Activated CD4-positive, alpha-beta T cell treated with anti-CD3 and anti-CD28 coated beads, Interleukin-2, amount 50 U/mL, for 16 hours (primary cell): ENCODE measurements at places on chromosomes 4 and X.

GRCh38 chr4:4800646-4801408 is 58.6 kb upstream of the MSX1 start:
- DNase-seq, result no peak

DNA sequence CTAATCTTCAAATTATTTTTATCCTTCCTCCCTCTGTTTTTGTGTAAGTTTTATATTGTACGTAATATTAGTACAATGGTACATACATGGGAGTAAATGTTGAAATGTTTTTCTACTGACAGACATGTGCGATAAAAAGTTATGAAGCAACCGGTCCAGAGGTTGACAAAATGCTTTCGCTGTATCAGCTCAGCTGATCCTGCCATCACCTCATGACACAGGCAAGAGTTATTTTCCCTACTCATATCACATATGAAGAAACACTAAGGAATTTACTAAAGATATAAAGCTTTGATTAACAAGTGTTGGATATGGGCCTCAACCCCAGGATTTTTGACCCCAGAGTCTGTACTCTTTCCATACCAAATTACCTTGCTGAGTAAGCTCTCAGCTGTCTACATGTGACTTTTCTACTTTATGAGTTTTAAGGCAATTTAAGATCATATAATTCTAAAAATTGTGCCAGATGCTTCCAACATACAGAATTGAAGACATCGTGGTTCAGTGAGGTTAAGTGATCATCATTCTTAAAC is 50.0 kb downstream of the CLCN5 start:
- DNase-seq, result no peak

DNA sequence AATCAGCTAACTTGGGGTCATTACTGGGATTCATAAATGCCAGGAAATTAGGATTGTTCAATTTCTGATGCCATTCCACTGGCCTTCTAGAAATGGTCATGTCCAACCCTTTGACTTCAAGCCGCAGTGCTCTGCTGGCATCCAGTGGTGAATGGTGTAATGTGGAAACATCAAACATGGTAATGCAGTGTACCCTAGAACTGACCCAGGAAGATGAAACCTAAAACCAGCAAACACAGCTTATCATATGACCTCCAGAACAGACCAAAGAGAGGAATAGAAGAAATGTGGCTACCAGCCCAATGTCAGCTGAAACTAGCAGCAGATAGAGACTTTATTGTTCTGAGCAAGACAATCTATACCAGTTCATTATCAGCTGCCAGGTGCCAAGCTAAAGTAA is 13.8 kb downstream of the CXCL13 start:
- no peak for DNase-seq

DNA sequence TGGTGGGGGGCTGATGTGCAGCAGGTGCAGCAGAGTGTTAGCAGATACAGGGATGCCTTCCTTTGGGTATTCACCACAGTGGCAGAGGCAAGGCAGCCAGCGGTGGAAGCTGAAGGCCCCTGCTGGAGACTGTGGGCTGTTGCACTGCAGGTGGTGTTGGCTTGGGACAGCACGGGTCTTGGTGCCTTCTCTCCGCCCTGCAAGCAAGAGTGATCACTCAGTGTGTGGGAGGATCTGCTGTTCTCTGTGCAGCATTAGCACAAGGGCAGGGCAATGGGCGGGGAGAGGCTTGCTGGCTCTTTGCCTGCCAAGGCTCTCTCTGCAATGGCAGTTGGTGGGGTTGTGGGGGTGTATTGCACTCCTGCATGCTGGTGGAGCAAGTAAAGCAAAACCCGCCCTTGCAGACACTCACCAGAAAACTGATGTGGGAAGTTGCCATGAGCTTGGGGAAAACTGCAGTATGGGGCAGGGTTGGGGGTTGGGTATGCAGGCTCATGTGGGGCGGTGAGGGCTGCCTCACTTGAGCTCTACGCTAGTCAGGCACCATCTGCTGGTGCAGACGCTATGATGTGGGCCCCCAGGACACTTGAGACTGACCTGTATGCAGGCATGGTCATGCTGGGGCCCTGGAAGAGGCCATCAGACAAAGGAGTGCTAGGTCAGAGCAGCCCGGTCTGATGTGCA is 820.8 kb upstream of the GRIA3 start:
- DNase-seq, result no peak

- DNase-seq, result no peak
Measured at GRCh38 chr4:55706541-55706940, 70.4 kb upstream of the NMU start.

- DNase-seq, result no peak
Measured at GRCh38 chr4:147025042-147025441, 79.4 kb upstream of the TTC29 start.

GRCh38 chrX:34144246-34144645 is 12.1 kb upstream of the FAM47A start:
- DNase-seq, result no peak

DNA sequence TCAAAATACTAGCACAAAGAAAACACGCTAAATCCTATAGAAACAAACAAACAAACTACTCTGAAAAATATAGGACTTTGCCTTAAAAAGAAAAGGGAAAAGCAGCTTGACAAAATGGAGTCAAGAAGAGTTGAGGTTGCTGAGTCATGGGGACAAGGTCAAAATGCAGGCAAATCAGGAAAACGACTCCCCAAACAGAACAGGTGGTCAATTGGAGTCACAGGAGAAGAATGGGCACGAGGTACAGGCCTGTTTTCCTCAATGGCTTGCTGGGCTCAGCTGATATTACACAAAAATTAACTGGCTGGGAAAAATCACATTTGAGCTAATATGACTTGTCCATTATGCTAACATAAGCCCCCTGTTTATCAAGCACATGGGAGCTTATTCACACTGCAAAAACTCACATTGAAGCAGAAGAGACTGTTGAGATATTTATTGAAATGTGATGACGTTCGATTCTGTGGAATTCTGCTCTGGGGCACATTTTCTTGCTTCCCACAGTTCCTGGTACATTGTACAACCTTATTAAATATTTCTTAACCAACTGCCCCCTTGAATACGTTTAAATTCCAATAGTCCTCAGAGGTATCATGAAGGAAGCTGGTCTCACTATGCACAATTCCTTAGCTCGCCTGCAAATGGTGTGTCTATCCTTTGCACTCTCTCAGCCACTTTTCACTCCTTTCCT is 1622.1 kb downstream of the STIM2 start:
- no peak for DNase-seq

- no peak for DNase-seq
Measured at GRCh38 chrX:8864161-8864560, 63.0 kb upstream of the FAM9A start.

DNA sequence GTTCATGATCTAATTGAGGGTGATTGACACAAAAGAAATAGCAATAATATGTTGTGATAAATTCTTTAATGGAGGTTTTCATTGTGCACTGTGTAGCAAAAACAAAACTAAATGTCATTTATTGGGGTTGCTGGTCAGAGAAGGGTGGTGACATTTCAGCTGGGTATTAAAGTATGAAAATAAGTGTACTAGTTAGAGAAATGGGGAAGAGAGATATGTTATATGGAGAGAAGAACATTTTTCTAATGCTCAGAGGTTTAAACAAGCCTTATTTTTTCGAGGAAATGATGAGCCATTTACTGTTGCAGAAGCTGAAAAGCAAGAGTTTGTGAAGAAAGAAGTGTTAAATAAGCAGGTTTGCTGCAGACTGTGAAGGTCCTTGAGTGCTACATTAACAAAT is 142.7 kb upstream of the PAQR3 start:
- no peak for DNase-seq

GRCh38 chrX:69025802-69026301 is 139.4 kb downstream of the PJA1 start:
- no peak for DNase-seq

DNA sequence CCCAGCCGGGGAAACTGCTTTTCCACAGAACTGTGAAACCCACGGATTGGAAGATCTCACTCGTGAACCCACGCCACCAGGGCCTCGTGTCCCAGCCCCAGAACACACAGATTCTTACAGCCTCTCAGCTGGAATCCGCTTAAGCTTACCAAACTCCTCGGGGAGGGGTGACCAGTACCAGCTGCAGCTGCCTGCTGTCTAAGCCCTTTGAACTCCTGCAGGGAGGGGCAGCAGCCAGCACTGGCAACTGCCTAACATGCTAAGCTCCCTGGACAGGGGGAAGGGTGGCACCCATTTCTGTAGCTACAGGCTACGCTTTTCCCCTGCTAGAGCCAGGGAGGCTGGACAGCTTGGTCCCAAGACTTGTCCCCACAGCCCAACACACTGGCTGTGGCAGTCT is 38.4 kb downstream of the TBL1X start:
- no peak for DNase-seq

GRCh38 chr4:122889726-122890125 is 32.7 kb downstream of the NUDT6 start:
- DNase-seq, result no peak

- no peak for DNase-seq
Measured at GRCh38 chr4:8084712-8085490, 73.7 kb downstream of the ABLIM2 start.

DNA sequence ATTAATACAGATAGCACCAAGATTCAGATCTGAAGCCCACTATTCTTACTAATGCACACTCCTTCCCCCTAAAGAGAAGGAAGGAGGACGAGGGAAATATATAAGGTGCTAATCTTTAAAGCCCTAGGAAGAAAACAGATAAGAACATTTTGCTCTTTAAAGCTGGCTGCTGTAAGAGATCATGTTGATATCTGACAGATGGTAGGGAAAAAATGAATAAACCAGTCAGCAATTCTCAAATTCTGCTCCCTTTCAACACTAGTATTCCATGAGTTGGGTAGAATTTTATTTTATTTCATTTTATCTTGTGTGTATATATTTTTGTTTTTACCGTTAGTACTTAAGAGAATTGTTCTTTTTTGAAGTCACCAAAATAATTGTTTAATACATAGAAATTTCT is 19.2 kb downstream of the OTC start:
- no peak for DNase-seq

- no peak for DNase-seq
Measured at GRCh38 chrX:148228521-148228920, 247.4 kb downstream of the FMR1NB start.
